Hepatic stellate cell (primary cell): ENCODE measurements at places on chromosomes 1 and 21.

- no peak for DNase-seq
Observed at GRCh38 chr1:78005448-78005722, 646 bp downstream of the DNAJB4 start.

DNA sequence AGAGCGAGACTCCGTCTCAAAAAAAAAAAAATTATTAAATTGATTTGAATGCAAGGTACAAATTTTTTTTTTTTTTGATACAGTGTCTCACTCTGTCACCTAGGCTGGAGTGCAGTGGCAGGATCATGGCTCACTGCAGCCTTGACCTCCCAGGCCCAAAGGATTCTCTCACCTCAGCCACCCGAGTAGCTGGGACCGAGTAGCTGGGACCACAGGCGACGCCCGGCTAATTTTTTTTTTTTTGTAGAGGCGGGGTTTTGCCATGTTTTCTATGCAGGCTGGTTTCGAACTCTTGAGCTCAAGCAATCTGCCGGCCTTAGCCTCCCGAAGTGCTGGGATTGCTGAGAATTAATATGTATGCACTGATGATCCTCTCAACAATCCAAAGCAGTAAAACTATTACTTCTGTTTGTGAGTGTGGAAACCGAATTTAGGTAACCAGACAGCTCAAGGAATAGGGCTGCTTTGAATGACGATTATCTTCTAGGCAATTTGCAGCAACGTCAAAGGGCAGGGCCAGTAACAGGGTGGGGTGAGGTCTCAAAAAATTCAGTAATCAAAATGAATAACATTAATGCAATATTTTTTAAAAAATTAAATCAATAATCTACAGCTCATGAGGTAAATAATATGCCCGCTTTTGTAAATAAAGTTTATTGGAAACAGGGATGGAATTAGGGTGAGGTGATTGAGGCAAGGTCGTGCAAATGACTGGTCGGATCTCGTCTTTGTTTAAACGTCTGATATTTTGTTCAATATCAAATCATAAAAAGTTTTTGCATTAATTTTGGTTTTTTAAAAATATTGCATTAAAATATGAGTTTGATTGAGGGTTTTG is 1.2 kb downstream of the CLSPN start:
- DNase-seq, result no peak

- DNase-seq, result peak; percentile 73
Observed at GRCh38 chr1:45326627-45327623, at the start of gene HPDL. Gene HPDL (plus strand): TSS chr1:45326895. CDS start chr1:45327149, 254 bp downstream.

GRCh38 chr1:228308628-228309325 is 97.9 kb downstream of the TRIM11 start:
- DNase-seq, result no peak

DNA sequence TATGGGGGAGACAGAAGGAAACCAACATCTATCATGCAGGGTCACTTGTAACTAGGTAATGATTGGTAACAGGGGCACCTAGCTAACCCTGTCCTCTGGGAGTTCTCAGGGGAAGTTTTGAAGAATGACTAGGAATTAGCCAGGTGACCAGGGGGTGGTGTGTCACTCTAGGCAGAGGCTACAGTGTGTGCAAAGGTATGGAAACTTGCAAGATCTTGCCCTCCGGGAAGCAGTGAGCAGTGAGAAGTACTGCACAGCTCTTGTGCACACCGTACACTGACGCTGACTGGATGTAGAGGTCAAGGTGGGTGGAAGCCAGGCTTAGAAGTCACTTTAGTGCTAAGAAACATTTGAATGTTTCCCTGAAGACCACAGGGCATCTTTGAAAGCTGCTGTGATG is 62.9 kb upstream of the LMO4 start:
- no peak for DNase-seq

GRCh38 chr21:39097981-39098380 is 85.3 kb downstream of the PSMG1 start:
- DNase-seq, result no peak
